NCI-H187 treated with DMSO at 0.1 percent for 48 hours (cell line): ENCODE measurements at places on chromosomes 5 and 9.

GRCh38 chr5:150286820-150287219 lies 2.8 kb downstream of the CAMK2A start:
- DNase-seq = no peak

GRCh38 chr9:89372230-89372816 lies 54.0 kb downstream of the SECISBP2 start:
- no peak for DNase-seq

- no peak for DNase-seq
Measured at GRCh38 chr9:22237497-22238363, 208.9 kb upstream of the DMRTA1 start.

GRCh38 chr9:77158772-77159513 lies 18.4 kb upstream of the VPS13A start:
- no peak for DNase-seq

DNA sequence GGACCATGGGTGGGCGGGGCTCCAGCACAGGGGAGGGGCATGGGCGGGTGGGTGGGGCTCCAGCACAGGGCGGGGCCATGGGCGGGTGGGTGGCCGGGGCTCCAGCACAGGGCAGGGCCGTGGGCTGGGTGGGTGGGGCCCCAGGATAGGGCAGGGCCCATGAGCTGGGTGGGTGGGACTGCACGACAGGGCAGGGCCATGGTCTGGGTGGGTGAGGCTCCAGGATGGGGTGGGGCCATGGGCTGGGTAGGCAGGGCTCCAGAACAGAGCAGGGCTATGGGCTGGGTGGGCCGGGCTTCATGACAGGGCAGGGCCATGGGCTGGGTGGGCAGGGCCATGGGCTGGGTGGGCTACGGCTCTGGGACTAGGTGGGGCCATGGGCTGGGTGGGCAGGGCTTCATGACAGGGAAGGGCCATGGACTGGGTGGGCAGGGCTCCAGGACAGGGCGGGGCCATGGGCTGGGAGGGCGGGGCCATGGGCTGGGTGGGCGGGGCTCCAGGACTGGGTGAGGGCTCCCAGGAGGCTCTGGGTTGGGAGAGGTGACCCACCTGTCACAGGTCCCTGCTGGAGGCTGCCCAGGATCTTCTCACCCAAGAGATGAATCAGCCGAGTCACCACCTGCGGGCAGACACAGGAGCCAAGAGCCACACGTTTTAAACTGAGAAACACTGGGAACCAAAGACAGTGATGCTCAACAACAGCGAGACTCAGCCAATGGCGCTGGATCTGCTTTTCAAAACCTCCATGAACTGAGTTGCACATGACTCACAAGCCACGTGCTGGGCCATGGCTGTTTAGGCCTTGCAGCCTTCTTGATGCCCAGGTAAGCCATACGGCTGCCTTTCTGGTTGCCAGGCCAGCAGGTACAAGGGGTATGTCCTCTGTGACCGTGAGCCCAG lies 33.6 kb upstream of the NSMF start:
- no peak for DNase-seq

DNA sequence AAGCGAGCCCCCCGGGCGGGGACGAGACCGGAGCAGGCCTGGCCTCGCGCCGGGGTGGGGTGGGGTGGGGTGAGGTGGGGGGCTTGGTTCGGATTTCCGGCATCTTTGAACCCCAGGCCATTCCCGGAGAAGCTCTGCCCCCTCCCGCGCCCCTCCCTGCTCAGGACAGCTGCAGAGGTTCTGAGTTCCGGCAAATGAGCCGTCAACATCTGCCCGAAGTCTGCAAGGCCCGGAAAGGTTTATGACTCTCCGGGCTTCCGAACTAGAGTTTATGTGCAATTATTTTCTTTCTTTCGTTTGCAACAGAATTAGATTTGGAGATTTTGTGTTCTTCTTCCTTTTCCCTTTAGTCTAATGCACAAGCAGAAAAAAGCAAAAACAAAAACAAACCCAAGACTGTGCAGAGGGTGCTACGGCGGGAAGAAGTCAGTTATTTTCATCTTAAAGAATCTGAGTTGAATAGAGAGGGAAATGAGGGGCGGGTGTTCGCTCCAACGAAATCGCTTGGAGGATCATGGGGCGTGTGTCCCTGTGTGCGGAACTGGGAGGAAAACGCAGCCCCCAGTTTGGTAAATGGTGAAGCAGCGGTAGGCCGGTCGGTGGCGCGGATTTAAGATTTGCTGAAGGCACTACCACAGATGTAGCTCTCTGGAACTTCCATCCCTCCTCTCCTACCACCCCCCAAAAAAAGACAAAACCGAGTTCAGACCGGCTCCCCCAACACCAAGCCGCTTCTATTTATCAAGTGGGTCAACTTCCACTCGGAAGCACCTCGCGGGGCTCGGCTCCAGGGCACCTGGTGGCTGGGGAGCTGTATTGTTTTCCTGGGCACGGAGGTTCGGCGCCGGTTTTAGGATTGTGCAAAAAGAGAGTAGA lies 4.8 kb downstream of the LHX2 start:
- no peak for DNase-seq

DNA sequence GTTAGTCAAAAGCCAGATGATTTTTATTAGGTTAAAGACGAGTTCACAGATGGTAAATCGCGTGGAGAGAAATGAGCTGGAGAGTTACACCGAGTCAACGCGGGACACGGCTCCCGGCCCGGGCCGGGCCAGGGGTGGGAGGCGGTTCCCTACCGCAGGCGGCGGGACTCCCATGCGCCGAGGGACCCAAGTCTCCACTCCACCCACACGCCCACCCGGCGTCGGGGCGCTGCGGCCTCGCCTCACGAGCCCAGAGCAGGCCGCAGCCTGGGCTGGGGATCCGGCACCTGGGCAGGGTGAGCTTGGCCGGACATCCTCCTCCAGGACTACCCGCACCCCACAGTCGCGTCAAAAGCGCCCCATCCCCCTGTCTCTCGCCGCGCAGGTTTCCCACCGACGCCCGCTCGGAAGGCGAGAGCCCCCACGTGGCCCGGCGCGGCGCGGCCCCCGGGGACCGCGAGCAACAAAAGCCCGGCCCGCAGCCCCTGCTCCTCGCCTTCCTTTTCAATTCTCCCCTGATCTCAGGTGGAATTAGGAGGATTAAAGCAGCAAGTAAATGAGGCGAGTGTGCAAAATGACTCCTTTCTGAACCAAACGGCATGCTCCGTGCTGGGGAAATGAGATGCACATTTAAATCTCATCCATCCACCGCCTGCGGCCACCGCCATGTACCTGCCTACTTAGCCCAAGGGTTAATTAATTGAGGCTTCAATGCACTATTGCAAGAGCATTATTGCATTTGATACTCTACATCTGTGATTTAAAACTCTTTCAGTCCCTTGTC lies 196.5 kb upstream of the TBCA start:
- DNase-seq = no peak

- DNase-seq = no peak
Measured at GRCh38 chr9:116365056-116365471, 211.5 kb downstream of the PAPPA start.

GRCh38 chr5:179258922-179259730 lies 86.1 kb downstream of the ADAMTS2 start:
- no peak for DNase-seq

- no peak for DNase-seq
Measured at GRCh38 chr9:91690540-91691249, 259.3 kb downstream of the ROR2 start.

- DNase-seq = no peak
Measured at GRCh38 chr5:160363211-160363610, 7.2 kb downstream of the C1QTNF2 start.

DNA sequence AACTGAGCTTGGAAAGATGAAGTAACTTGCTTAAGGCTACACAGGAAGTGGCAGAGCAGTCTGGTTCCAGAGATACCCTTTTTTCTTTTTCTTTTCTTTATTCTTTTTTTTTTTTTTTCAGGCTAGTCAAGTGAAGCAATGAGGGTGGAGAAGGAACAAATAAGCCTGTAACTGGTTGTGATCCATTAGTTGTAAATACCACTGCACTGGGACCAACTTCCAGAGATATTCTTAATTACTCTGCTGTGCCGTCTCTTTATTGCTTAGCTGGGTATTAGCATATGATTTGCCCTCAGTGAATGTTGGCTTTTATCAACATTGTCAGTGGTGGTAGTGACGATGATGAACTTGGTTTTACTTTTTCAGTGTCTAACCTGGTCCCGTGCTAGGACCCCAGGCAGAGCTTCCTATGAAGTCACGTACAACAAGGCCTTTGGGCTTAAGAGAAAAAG lies 26.7 kb downstream of the LNPEP start:
- DNase-seq = no peak

DNA sequence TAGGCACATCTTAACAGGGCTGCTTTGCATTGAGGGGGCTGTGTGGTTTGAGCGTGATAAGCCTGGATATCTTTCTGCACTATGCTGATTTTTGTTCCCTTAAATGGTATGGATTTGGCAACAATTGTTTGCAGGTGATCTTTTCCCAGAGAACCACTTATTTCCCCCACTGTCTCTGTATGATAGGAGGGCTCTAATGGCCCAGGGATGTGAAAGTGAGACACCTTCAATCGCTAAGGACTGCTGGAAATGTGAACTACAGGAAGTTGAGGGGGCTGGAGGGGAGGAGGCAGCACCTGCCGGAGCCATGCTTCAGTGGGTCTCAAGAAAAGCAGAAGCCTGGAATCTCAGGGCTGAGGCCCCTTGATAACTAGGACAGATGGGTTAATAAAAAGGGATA lies 29.4 kb downstream of the SYK start:
- peak; percentile 61 for DNase-seq

DNA sequence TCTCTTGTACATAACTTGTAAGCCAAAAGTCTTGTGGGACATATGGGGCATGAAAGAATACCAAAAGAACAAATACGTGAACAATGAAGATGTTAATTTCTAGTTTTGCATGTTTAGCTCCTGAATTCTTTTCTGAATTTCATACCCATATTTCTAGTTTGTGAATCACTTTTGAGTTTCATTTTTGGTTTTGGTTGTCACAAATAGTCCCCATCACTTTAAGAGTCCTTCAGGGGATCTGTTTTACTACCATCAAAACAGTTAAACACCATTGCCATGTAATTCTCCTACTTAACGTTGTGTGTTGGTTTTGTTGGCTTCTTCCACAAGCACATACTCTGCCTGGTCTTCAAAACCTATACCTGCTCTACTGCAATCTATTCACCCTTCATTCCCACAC lies 27.0 kb downstream of the VCAN start:
- DNase-seq = no peak
